ENCODE measurements at places on chromosomes 6 and 20.
A peak's percentile ranks its signal among the peaks of the same experiment; 100 is the strongest.

- DNase-seq: no peak
These were observed at the start of gene PKIG for GRCh38 chr20:44582311-44583025. Gene PKIG (plus strand): TSS chr20:44582579. CDS start chr20:44614557, 31,978 bp downstream.

DNA sequence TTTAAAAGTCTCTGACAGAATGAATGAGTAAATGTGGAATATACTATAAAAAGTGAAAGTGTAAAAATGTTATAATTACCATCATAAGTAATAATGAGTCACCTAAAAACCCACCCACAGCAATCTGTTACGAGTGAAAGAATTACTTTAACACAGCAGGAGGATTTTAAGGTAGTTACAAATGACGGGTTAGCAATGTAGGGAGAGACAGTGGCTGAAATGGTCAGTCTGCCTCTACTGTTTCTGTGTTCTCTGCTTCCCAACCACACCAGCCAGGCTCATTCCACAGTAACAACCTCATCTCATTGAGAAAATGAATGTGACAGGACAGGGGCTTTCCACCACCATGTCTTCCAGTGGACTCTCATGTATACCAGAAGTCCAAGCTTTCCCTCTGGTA lies 124.4 kb upstream of the KCNK16 start:
- no peak for DNase-seq

DNA sequence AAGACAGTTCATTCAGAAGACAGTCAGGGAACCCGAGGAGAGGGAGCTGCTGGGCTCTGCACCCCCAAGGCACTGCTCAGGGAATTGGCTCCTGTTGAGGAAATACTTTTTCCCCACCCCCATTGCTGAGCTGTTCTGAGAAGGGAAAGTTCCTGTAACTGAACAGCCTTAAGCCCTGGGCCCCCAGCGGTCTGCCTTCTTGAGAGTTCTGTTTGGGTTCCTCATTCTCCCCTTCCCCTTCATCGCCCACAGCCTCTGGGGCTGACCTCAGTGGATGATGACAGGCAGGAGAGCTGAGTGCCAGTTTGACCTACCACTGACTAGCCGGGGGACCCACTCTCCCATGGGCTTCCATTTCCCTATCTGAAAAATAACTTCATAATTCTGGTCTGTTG lies 10.7 kb downstream of the HCK start:
- peak; percentile 54 for DNase-seq

DNA sequence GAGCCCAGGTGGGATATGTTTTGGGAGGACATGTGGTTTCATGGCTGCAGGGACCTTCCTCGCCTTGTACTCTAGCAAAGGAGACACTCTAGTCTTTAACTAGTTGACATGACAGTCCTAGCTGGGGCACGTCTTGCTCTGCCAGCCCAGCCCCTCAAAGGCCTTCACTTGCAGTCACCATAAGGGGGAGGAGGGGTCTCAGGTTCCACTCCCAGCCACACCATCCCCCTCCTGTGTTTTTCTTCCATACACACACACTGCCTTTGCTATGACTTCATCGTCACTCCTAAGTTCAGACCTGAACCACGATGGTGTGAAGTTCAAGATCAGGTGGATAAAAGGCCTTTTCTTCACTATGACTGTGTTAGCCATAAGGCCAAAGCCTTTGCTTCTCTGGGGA lies 13.5 kb downstream of the ULBP1 start:
- no peak for DNase-seq

GRCh38 chr6:151784441-151785214 lies 22.9 kb upstream of the ESR1 start:
- no peak for DNase-seq

DNA sequence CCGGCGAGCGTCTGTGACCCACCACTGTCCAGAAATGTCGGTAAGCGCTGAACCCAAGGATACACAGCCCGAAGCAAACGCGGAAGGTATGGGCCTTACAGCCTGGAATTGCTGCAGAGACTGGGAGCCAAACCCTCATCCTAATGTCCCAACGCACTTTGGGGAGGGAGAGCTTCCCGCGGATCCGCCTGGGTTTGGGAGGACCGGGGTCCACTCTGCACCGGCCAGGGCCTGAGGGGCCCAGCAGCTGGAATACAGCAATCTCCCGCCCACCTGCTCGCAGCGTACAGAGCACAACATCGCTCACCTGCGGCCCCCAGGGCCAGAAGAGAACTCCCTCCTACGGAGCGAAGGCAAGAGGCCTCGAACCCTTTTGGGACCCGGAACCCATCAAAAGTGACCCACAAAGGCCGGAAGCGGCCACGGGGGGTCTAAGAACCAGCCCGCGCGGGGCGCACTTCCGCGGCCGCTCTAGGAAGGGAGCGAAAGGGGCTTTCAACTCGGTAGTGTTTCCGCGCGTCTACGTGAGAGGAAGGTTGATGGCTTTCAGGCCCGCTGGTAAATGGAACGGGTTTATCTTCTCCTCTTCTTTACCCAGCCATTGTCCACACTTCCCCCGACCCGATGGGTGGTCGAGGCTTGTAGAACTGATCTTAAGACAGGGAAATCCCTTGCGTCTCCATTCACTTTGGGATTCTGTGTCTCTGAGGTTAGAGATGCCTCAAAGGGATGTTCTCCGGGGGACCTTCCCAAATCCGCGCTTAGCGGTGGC lies at the start of gene ZSCAN12:
Gene ZSCAN12 (minus strand): TSS at position 398 of the 772 bp plus-strand sequence. CDS start 1,342 bp downstream, outside the sequence.
- peak; percentile 85 for DNase-seq

- DNase-seq: no peak
These were observed at the start of gene CAP2 for GRCh38 chr6:17392978-17393891. Gene CAP2 (plus strand): TSS chr6:17393595. CDS start chr6:17421556, 27,961 bp downstream.

DNA sequence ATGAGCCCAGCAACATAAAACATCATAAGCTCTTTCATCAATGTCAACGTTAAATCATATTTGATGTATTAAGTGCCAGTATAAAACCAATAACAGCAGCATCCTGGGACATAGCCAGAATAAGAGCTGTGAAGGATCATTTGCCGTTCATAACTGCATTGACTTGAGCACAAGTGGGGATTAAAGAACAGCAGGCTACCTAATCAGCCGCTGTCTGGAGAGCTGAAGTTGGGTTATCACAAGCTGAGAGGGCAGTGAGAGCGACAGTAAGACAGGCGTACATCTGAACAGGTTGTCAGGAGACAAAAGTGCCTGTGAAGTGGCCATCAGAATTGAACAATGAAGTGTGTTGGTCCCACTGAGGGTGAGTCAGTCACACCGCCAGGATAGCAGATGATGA lies 269.6 kb downstream of the GRIK2 start:
- no peak for DNase-seq

GRCh38 chr6:114377881-114378280 lies 35.1 kb upstream of the HS3ST5 start:
- DNase-seq: no peak

GRCh38 chr20:36742558-36742957 lies 3.3 kb downstream of the NDRG3 start:
- DNase-seq: no peak

GRCh38 chr6:164947164-164947563 lies 362.2 kb downstream of the C6orf118 start:
- DNase-seq: no peak

GRCh38 chr20:51624157-51624731 lies 81.7 kb upstream of the NFATC2 start:
- DNase-seq: peak; percentile 83

DNA sequence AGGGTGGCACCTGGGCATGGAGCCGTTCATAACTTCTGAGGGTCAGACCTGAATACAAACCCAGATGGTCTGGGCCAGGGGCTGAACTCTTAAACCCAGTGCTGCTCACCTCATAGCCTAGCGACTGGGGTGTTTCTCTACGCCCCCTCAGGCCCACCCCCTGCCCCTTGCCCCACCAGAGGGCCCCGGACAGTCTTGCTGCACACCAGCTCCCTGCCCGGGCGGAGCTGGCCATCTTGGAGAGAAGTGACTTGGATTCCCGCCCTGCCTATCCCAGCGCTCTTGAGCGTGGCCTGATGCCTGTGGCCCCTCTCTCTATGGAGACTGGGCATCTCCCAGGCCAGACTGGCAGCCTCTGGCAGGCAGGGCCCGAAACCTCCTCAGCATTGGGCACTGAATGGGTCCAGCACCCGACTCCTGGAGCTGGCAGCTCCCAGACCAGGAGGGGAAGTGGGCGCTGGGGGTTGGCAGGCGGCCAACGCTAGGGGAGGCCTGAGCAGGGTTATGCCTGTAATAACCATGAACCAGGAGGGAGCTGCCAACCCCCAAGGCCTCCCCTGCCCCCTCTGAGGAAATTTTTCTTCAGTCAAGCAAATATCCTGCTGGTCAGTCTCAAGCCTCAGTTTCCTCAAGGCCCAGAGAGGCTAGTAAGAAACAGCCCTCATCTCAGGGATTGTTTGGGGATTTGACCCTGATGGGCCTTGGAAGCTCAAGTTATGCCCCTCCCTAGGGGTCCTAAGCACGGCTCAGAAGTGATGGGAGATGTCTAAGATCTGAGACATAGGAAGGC lies 169.5 kb downstream of the VEGFA start:
- no peak for DNase-seq

- DNase-seq: no peak
These were observed 63.2 kb downstream of the RAB44 start for GRCh38 chr6:36760685-36761435.

- no peak for DNase-seq
These were observed 19.8 kb downstream of the SYNDIG1 start for GRCh38 chr20:24489193-24489592.

DNA sequence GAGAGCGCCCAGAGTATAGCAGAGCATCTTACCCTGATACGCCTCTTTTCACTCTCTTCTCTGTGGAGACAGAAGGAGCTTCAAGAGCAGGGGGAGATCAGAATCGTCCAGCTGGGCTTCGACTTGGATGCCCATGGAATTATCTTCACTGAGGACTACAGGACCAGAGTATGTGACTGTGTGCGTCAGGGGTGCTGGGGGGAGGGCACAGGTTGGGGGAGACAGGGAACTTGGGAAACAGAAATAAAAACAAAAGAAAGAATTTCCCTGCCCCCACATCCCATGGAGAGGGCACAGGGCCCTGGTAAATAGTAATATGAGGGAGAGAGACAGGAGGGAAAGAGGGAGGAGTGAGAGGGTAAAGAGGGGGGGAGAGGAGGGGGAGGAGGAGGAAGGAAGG lies 3.0 kb upstream of the C4A start:
- no peak for DNase-seq

DNA sequence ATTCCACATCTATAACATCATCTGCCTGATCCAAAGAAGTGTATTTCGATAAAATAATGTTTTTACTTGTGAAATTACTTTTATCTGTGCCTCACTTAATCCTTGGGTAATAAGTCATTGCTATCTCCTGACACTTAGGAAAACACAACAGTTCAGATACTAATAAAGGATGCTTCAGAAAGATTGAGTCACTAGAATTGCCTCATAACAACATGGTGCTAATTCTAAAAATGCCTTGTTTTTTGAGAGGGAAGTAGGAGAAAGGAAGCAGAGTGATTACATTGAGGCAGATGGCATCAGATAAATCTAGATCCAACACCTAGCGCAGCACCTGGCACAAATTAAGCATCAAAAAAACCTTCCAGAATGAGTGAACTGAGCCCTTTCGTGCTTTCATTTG lies 69.0 kb downstream of the NCOA7 start:
- DNase-seq: no peak

DNA sequence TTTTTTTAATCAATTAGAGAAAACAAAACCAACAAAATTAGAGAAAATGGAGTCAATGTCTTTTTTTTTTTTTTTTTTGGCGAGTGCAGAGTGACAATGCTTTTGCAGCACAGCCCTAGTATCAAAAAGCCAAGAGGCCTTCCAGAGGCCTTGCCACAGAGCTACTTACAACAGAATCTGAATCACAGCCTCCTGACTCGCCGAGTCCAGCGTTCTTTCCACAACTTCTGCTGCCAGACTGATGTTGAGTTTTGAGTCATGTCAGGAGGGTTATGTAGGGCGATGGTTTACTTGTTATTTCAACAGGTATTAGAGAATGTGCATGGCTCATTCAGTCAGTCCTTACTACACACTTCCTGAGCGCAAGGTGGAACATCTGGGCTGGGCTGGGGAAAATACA lies 88.6 kb downstream of the FNDC1 start:
- DNase-seq: no peak

DNA sequence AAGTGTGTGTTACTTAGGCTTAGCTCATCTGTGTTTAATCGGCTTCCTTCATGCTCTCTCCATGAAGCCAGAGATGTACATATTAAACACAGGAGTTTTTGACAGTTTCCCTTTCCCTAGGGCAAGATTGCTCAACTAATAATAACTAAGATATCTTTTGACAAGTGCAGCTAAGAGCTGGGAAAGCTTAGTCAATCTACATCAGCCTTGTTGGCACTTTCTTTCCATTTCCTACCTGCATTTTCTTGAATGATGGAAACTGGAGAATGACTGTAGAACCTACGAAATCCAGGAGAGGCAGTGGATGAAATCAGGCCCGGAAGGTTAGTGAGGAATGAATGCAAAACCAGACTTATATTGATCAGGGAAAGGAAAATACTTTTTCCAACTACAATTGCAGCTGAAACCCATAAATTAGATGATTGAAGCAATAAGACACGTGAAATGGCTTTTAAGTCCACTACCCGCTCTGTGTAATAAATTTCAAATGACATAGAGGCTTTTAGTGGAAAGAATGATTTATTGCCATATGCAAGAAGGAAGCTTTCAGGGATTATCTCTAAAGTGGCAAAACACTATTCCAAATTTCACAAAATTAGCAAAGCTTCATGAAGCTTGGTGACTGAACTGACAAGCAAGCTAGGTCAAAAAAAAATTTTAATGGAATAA lies 237.2 kb upstream of the ID4 start:
- DNase-seq: no peak

DNA sequence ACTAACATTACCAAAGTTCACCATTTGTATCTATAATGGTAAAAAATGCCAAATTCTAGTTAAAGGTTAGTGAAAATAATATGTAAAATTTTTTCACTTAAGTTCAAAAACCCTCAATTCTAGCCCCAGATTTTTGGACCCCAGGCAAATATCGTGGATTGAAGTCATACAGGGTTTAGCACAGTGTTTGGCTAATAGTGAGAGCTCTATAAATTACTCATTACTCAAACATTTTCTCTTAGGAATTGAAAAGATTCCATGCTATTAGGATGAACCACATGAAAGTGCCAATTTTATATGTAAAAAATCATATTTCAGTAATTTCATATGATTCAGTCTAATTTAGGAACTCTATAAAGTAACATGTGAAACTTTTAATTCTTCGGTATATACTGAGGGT lies 170.3 kb upstream of the PREP start:
- DNase-seq: no peak

DNA sequence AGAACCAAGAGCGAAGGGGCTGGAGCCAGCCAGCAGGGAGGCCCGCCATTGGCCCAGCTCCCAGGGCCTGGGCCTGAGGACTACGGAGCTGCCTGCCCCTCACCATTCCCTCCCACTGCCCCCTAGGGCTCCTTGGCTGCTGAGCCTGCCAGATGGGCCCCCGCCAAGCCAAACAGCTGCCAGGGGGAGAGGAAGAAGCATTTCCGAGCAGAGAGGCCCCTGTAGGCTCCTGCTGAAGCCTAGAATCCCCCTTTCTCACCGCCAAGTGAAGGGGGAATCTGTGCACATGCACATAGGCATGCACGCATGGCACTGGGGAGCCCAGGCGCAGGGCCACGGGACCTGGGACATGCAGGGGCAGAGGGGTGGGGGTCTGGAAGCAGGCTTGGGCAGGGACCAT lies 28.5 kb upstream of the MRPS18A start:
- no peak for DNase-seq

GRCh38 chr6:107832151-107833056 lies 8.3 kb upstream of the SCML4 start:
- no peak for DNase-seq

GRCh38 chr6:149423964-149424440 lies 23.9 kb downstream of the SUMO4 start:
- DNase-seq: no peak
